ENCODE measurements at places on chromosomes 3 and 15.
A peak's percentile ranks its signal among the peaks of the same experiment; 100 is the strongest.

GRCh38 chr3:174000675-174001074, 603.1 kb downstream of the NLGN1 start:
- DNase-seq = no peak

DNA sequence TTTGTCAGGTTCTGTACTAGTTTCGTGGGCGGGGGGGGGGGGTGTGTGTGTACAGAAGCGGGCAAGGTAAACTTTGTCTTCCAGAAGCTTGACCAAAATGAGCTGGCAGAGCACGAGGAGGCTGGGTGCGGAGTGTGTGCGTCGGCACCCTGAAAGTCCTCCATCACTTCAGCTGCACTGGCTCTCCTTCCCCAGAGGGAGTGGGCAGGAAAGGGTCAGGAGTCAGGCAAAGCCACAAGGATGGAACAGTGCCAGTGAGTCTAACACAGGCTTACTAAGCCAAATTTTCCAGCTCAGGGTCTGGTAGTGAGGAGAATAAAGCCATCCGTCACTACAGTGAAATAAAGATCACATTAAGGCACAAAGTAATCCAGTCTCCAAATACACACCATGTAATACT, 11.9 kb upstream of the SH3GL3 start:
- no peak for DNase-seq

DNA sequence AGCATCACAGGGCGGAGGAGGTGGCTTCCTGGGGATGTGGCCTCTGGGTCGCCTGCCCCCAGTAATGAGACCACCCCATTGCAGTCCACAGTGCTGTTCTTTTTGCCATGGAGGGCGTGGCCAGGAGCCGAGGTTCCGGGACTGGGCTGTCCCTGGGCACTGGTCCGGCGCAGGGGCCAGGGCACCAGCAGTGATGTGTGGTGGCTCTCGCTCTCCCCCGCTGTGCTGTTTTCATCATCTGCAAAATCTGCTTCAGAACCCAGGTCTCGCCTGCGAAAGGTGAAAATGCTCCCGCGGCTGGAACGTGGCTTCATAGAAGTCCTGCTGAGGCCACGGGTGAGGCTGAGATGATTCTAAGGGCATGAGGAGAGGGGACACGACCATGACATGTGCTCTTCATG, 45.8 kb downstream of the SCN5A start:
- no peak for DNase-seq

- no peak for DNase-seq
Observed at GRCh38 chr15:91050128-91050455, 27.7 kb upstream of the VPS33B start.

DNA sequence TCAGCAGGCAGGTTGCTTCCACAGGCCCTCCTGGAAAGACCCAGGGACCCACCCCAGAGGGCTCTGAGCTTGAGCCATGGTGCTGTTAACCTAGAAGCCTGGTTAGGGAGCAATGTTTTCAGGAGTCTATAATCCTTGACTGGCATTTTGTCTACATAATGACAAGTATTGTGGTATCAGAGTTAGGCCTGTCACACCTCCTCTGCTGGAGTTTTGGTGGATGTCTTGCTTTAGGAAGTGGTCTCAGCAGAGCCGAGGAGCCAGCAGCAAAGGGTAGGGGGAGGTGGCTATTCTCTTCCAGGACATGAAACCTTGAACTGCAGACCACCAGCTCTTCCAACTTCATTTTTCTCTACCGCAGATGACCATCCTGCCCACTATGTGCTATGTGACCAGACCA, 76.1 kb downstream of the CLSTN2 start:
- DNase-seq = no peak

DNA sequence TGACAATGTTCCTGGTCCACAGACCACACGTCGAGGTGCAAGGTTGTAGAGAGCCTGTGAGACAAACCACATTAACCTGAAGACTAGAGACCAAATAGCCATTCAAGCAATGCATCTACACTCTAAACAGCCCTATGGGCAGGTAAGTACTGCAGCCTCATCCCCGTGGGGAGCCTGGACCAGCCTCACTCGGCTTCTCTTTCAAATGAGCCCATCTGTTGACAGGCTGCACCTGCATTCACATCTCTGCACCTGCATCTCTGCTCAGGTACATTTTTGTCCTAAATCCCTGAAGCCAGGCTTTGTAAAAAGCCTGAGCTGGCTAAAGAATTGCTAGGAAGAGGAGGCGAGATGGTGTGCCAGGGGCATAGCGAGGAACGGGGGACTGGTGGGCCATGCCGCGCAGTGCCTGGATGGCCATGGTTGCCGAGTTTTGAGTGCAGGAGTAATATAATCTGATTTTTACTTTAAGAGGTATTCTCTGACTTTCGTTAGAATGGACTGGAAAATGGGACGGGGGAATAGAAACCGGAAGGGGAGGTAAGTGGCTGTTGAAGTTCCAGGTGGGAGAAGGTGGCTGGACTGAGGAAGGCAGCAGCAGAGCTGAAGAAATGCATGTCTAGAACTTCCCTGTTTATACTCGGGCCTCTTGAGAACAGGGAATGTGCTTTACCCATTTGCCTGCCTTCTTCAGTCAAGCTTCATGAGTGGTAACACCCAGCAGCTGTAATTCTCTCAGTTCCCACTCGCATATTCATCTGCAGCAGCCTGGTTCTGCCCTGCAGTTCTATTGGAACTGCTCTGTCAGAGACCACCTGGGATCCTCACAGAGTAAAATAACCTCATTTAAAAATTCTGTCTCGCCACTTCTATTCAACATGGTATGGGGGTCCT, 226.4 kb downstream of the OPA1 start:
- DNase-seq = no peak

DNA sequence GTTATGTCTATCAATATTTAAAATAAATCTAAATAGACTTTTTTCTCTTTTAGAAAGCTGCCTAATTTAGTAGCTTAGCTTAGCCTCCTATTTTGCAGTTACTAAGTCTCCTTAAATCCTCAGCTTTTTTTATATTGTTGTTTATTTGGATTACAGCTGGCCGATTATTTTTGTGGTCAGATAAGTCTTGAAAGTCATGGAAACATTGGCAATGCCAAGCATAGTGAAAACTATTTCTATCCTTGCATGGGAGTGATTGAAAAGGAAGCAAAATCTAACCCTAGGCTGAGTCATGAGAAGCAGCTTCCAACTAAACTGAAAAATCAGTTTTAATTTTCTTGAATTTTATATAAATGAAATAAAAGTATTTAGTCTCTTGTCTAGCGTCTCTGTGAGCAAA, 1063.0 kb upstream of the GBE1 start:
- DNase-seq = no peak

DNA sequence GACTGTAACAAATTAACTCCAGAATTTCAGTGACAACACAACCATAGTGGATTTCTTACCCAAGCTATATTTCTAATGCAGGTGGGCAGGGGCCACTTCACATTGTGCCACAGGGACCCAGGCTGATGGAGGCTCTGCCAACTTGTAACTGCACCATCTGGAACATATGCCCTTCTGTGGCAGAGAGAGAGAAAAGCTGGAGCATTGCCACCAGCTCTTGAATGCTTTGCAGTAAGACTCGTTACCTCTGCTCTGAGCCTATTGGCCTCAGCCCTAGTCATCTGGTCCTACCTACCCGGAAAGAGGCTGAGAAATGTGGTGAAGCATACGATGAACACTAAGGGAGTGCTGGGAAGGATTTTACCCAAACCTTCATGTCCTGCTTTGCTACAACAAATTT, 587.1 kb downstream of the ZNF385D start:
- no peak for DNase-seq

DNA sequence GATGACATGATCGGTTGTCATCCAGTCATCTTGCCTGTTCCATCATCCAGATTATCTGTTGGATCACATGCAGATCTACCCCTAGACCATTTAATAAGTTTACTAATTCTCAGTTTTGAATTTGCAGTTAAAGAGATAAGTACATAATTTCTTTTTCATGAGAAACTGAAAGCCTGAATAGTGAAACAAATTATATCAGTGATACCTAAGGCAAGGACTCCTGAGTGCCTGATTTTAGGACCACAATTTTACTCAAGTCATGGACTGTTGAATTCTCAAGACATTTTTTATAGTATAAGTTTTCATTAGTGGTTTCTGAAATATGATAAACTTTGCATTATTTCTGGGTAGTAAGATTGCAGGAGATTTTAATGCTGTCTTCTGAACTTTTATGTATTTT, 13.2 kb downstream of the SIDT1 start:
- no peak for DNase-seq

DNA sequence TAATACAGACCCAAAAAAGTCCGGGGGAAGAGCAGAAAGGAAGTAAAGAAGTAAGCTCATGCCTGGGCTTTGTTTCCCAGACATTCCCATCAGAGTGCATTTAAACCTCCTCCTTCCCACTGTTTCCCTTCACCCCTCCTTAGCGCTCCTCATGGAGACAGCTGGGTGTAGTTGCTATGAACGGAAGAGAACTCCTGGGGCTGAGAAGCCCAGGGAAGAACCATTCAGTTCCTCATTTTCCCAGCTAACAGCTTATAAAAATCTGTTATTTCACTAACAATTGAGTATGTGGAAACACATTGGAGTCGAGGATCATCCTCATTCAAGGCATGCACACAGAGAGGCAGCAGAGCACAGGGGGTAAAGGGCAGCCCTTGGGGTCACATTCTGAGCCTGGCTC, 299.3 kb downstream of the SHQ1 start:
- no peak for DNase-seq

GRCh38 chr3:81743096-81744025, 18.1 kb downstream of the GBE1 start:
- peak; percentile 96 for DNase-seq

GRCh38 chr3:195106418-195106906, 164.5 kb downstream of the XXYLT1 start:
- DNase-seq = peak; percentile 89

DNA sequence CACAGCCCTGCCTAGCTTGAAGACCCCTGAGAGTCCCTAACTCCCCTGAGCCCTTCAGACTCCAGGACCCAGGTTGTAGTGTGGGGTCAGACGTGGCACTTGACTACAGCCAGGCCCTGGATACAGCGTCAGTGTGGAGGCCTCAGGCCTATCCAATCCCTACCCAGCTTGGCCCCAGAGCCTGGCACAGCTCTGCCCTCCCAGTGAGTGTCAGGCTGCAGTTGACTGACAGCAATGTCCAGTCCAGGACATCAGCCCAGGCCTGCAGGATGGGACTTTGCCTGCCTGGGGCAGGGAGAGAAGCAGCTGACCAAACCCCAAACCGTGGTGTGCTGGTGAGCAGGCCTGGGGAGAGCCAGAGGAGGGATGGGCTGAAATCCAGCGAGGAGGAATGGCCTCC, 27.3 kb downstream of the KLF13 start:
- DNase-seq = no peak

DNA sequence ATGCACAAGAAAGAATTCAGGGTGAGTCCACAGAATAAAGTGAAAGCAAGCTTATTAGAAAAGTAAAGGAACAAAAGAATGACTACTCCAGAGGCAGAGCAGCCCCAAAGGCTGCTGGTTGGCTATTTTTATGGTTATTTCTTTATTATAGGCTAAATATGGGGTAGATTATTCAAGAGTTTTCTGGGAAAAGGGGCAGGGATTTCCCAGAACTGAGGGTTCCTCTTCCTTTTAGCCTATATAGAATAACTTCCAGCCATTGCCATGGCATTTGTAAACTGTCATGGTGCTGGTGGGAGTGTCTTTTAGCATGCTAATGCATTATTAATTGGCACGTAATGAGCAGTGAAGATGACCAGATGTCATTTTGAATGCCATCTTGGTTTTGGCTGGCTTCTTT, 13.6 kb downstream of the GLDN start:
- DNase-seq = no peak

DNA sequence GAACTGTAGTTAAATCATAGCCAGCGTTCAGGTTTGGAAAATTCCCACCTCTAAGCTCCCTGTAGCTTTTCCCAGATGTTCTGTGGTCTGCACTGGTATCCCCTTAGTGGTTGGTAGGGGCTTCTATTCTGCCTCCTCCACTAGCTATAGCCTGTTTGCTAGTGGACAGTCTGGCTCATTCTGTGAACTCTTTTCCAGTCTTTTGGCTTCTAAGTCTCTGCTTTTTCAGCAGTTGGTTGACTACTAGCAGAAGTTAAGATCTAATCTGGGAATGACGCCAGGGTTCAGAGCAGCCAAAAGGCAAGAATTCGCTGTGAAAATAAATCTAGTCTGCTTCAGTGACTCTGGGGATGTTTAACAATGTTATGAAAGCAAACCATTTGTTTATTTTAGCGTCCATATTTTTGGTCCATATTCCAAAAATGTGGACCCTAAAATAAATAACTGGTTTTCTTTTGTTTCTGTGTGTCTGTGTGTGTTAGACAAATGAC, 73.7 kb upstream of the WDR72 start:
- no peak for DNase-seq

DNA sequence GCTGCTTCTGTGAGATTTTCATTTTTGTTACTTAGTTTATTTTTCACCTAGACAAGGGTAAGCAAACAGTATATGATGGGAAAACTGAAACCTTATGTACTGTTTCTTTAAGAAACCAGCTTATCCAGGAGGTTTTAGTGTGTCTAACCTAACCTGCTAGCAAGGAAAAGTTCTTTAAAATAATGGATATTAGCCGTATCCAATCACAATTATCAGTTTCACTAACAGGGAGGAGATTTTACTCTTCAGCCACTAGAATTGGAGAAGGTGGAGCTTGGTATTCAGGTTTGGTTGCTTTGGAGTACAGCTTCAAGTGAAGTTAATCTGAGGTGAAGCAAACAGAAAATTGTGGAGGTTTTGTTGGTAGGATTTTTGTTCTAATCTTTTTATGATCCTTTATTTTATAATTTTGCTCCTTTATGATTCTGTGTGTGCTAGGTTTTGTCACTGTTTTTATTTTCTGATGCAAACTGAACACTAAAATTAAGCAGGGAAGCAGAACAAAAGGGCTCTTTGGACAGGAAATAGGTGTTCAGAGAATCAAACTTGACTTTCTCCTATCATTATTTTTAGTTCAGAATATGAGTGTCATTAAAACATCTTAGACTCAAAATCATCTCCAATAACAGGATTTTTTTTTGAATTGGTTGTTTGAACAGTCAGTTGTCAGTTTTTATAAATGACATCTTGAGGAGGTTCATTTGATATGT, 13.0 kb downstream of the ZFAND6 start:
- DNase-seq = peak; percentile 93

DNA sequence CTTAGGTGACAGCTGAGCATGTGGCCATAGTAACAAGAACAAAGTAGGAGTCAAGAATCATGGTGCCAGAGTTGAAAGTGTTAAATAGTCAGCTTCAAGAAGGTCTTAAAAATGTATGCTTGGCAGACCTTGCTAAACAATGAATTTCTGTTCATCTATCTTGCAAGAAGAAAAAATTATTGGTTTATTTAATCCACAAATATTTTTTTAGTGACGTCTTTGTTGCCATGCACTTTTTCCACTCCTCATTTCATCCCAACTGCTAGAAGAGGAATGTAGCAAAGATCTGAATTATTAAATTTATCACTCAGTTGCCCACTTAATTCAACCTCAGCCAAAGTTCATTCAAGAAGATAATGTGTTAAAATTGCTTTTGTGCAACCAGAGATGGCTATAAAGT, 3.2 kb upstream of the SLC4A7 start:
- DNase-seq = no peak
